Placental pericyte (primary cell): ENCODE measurements at places on chromosomes 6 and 20. TPM values are rescaled to one million over a fixed set of nuclear protein-coding genes. Genes with fewer than 3 reads are reported as not detected.

IYD gene
- not detected in 2 replicates for total RNA-seq

HMGCLL1 gene
- not detected in 2 replicates for total RNA-seq

GRM4 gene
- not detected in 2 replicates for total RNA-seq

ASIP gene
- total RNA-seq, result not detected in 2 replicates

JPH2 gene
- 1.3 and 16.3 TPM in 2 replicates for total RNA-seq

PHACTR1 gene
- total RNA-seq, result 3.9 and 5.7 TPM in 2 replicates

BACH2 gene
- total RNA-seq, result 0.29 and 1.3 TPM in 2 replicates

OR12D3 gene
- total RNA-seq, result not detected in 2 replicates

STX11 gene
- 1.0 and 2.6 TPM in 2 replicates for total RNA-seq

CRYBG1 gene
- total RNA-seq, result 3.1 and 15.7 TPM in 2 replicates

FAM229B gene
- total RNA-seq, result 4.4 and 8.4 TPM in 2 replicates

TSHZ2 gene
- under 0.01 and 1.3 TPM in 2 replicates for total RNA-seq

NNAT gene
- total RNA-seq, result 0.22 and 0.43 TPM in 2 replicates

POM121L2 gene
- total RNA-seq, result not detected in 2 replicates

BTBD9 gene
- total RNA-seq, result 14.2 and 17.2 TPM in 2 replicates
